ENCODE measurements at places on chromosomes 13 and 19.
A peak's percentile ranks its signal among the peaks of the same experiment; 100 is the strongest.

DNA sequence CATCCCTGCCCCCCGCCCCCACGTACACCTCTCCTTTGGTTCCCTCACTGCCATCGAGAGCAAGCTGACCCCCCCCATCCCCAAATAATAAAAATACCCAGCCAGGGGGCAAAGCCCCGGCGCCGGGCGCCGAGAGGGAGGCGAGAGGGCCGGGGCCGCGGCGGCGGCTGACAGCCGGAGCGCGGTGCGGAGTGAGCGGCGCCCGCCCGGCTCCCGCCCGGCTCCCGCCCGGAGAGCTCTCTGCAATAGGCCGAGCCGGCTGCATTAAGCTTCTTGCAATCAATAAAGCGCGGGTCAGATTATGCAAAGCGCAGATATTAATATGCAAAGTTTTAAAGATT, 40.9 kb downstream of the DEDD2 start:
- no peak for DNase-seq

- DNase-seq = no peak
Measured at GRCh38 chr13:51838240-51838846, 6.6 kb downstream of the TMEM272 start.

DNA sequence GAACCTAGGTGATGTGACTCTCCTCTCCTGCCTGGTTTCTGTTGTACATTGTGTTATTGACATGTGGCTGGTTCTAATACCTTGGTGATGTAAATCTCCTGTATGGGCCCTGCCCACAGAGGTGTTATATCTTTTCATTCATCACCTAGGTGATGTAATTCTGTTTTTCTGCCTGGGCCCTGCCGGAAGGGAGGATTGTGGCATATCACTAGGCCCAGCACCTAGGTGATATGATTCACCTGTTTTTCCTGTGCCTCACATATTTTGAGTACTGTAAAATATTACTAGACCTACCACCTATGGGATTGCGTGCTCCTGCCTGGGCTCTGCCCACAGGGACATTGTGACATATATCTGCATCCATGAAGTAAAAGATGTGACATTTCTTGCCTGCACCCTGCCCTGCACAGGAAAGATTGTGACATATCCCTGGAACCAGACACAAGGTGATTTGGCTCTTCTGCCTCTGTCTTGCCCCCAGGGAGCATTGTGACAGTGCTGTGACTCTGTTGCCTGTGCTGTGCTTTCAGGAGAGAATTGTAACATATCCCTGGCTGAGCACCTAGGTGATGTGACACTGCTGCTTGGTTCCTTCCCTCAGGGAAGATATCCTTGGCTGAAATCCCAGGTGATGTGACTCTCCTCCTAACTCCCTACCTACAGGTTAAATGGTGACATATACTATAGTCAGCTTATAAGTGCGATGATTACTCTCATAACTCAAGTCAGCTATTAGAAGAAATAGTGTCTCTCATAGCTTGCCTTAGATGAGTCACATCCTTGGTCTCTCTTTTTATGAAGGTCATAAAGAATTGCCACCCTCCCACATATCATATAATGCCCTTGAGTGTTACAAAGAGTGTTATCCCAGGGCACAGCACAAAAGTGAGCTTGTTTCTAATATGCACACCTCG, 13.3 kb upstream of the ZNF681 start:
- no peak for DNase-seq

DNA sequence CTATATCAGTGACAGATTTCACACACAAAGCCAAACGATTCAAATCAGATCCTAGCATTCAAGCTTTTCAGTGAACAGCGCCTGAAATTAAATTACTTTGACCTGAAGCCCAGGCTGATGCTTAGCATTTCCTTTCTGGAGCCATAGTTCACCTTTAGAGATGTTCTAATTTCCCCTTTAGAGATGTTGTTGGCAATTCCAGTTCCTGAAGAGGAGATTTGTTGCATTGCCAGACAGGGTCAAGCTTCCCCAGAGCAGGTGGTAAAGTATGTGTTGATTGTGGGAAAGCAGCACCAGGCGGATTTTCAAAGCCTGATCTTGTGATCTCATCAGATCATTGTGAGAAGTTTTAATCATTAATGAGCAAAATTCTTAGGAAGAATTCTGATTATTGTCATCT, 609.8 kb upstream of the KLF12 start:
- DNase-seq = no peak

- no peak for DNase-seq
Measured at GRCh38 chr19:35294328-35294727, 2.4 kb downstream of the MAG start.

GRCh38 chr19:14411161-14411937, 7.8 kb downstream of the DDX39A start:
- DNase-seq = no peak

- DNase-seq = no peak
Measured at GRCh38 chr13:111232191-111232590, 88.3 kb upstream of the TEX29 start.

DNA sequence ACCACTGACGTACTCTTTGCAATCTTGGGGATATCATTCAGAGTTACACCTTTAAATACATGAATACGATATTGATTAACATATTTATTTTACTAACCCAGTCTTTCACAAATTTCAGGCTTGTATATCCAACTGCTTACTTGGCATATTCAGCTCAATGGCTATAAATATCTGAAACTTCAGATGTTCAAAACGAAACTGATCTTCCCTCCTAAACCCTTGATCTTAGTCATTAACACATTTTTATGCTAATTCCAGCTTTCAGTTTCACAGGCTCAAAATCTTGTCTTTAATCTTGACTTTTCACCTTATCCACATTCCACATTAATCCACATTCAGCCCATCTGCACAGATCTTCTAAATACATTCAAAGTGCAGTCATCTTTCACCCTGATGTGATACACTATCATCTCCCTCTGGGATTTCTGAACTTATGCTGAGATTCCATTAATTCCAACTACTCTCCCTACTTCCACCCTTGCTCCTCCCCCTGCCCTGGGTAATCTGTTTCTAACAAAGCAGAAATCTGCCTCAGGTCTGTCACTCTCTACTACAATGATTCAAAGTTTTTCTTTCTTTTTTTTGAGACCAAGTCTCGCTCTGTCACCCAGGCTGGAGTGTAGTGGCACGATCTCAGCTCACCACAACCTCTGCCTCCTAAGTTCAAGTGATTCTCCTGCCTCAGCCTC, 387.2 kb downstream of the GPC5 start:
- no peak for DNase-seq

DNA sequence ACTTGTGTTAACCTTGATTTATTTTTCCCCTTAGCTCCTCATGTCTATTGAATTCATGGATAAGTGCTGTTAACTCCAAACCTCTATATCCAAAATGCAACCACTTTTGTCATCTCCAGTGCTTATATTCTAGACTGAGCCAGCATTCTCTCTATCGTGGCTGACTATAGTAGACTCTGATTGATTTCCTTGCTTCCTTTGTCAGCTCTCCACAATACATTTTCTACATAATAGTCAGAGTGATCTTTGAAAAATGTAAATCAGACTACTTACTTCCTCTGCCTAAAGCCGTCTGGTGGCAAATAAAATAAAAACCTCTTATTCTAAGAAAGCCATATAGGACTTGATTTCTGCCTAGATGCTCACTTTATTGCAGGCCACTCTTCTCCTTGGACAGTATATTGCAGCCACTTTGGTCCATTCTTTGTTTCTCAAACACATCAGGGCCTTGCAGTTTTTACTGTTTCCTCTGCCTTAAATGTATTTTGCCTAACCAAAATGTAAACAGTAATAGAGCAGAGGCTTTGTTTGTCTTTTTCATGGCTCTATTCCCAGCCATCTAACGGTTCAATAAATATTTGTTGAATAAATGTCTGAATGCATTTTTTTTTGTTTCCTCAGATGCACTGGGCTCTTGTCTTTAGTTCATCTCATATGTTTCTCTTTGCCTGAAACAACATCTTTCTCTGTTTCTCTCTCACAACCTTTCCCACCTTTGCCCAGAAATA, 243.6 kb upstream of the CSNK1A1L start:
- no peak for DNase-seq

DNA sequence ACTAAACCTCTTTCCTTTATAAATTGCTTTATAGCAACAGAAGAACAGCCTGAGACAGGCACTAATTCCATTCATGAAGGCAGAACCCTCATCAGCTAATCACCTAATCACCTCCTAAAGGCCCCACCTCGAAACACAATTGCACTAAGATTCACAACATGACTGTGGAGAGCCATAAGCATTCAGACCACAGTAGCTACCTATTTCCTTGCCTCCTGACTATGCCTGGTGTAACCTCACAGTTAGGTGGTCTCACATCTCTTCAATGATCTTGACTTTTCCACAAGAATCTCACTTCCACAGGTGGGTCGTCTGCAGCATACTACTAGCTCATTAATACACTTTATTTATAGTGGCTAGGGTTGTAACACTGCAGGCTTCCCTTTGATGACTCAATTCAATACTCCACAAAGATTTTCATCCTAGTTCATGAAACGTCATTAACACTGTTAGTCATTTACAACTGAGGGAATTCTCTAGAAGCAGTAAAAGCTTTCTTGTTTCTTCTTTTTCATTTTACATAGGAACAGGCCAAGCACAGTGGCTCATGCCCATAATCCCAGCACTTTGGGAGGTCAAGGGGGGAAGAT, 27.1 kb downstream of the STK24 start:
- no peak for DNase-seq

DNA sequence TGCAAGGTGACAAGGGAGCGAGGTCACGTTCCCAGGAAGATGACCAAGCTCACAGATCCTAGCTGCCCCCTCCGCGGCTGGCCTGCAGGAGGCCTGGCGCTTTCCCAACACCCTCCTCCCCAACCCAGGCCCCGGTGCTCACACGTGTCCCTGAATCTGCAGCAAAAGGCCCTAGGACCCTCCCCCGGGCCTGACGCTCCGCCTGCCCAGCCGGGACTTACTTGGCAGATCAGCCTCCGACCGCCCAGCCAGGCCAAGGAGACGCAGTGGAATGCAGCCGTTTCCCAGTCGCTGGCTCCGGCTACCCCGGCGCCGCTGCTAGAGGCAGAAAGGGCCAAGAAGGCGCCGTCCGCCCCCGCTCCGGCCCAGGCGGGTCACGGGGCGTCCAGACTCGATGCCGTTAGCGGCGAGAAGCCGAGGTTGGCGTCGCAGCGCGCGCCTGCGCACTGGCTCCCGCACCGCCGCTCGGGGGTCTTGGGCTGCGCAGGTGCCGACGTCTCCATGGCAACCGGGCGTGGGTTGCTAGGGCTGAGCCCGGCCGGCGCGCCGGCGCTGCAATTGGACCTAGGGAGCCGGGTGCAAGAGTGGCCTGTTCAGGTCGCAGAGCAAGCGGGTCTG, at the start of gene PNMA8A:
Gene PNMA8A, minus strand, starts transcription at position 448 of the 618 bp plus-strand sequence. CDS start 528 bp downstream, outside the sequence.
- peak; percentile 57 for DNase-seq

DNA sequence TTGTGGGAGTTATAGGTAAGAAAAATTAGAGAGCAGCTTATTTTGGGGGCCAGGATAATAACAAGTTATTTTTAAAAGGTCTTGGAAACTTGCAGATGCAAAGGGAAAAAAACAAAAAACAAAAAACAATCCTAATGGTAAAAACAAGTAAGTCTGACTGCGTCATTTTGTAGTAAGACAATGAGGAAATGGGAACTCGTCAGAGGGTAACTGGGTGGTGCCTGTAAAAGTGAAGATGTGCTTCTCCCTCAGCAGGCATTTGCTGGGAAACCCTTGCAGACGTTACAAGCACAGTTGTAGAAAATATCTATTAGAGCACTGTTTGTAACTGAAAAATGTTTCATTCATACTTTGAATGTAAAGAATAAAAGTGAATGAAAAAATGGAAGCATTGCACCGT, 2.2 kb upstream of the TNFSF13B start:
- DNase-seq = no peak

- no peak for DNase-seq
Measured at GRCh38 chr13:63864171-63864902, 2448.7 kb upstream of the PCDH20 start.

GRCh38 chr13:113317031-113317430, 20.0 kb downstream of the LAMP1 start:
- no peak for DNase-seq

GRCh38 chr19:30209617-30210600, 162.3 kb upstream of the ZNF536 start:
- no peak for DNase-seq

Data from A549 (cell line).